ENCODE measurements at places on chromosomes 2 and 18. TPM values are rescaled to one million over a fixed set of nuclear protein-coding genes. Genes with fewer than 3 reads are reported as not detected.

- no peak for DNase-seq
These were observed 51.2 kb upstream of the ADAM23 start for GRCh38 chr2:206392118-206392517.

DNA sequence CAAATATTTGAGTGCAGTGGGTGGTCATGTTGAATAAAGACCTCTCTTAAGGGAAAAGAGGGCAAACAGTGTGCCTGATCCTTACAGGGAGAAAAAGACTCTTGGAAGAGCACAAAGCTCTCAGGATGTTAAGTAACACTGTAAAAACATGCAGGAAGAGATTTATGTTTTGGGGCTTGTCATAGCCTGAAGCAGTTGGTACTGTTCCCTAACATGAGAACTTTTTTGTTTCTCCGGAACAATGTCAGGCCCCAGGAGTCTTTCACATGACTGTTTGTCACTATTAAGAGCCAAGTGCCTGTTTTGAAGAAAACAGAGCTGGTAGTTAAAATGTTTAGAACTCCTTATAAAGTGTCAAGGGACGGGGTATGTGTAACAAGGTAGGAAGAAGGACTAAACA is 83.7 kb upstream of the B3GNT2 start:
- DNase-seq, result peak; percentile 28

GRCh38 chr2:119338272-119338671 is 28.4 kb downstream of the C2orf76 start:
- no peak for DNase-seq

- DNase-seq, result no peak
These were observed 2.4 kb downstream of the RBKS start for GRCh38 chr2:27887830-27888229.

- no peak for DNase-seq
These were observed 87.7 kb downstream of the GATA6 start for GRCh38 chr18:22257022-22257543.

DNA sequence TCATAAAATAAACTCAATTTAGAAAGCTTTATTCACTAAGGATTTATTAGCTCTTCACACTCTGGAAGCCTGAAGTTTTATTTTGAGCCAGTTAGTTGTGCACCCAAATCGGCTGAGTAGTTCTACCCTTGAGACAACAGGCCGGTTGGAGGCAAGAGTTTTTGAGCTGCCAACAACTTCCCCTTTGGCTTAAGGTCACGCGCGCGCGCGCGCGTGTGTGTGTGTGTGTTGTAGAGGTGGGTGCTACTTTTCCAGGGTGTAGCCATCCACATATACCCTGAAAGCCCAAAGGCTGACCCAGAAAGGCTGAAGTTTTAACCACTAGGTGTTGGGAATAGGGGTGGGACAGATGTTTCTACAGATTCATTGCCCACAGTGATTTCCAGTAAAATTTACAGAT is 150.2 kb upstream of the LHCGR start:
- no peak for DNase-seq

DNA sequence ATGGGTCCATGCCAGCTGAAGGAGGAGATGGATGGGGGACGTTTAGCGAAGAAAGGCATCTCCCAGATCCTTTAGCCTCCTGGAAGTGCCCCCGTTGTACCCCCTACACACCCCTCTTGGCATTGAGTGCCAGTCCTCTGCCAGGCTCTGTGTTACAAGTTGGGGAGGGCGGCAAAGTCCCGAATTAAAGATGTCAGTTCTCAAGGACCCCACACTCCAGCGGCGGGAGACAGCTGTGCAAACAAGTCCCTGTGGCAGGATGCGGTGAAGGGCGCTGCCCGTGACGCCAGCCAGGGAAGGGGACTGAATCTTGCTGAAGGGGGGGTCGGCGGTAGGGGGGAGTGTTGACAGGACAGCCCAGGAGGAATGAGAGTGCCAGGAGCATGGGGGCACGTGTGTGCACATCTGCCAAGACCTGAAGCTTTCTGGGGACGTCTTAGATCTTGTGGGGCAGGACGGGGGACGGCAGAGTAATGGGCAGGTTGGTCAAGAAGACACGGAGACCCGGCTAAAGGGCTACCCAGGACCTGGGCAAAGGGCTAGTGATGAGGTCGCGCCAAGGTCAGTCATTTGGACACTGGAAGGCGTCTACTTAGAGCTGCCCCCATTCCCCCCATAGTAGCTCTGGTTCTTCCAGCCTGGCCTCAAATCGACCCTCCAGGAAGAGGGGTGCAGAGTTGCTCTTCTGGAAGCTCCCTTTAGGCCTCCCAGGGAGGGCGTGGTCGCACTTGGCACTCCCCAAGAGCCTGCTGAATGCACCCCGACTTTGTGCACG is 2.8 kb upstream of the CTDSP1 start:
- DNase-seq, result peak; percentile 76

GRCh38 chr2:180443888-180444287 is 436.8 kb upstream of the CWC22 start:
- no peak for DNase-seq

DNA sequence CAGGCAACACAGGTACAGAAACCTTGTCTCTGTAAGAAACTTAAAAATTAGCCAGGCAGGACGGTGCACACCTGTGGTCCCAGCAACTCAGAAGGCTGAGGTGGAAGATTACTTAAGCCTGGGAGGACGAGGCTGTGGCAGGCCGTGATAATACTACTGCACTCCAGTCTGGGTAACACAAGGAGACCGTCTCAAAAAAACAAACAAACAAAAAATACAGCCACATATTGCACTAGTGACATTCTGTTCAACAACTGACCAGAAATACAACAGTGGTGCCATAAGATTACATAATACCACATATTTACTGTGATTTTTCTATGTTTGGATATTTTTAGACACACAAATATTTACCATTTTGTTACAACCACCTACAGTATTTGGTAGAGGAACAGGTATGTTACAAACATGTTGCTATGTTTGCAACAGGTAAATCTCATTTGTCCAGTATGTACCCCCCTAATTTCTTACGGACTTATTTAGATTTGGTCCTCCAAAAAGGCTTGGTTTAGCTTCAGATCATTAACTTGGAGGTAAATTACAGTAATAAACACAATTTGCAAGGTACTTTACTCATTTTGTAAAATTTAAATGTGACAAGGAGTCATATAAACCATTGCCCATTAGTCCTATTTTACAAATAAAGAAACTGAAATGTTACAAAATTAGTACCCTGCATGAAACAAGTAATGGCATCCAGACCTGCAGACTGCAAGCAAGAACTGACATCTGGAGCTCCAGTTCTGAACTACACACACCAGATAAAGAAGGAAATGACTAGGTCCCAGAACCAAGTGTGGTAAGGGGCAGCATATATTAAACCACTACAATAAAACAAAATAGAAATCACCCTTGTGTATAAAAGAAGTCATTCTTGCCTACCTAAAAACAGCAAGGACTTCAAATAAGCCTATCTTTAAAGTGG is 36.8 kb downstream of the TRIP12 start:
- no peak for DNase-seq

- DNase-seq, result no peak
These were observed 54.9 kb upstream of the MYO3B start for GRCh38 chr2:170122883-170123547.

GRCh38 chr2:213834746-213835145 is 550.5 kb downstream of the SPAG16 start:
- DNase-seq, result no peak

GRCh38 chr2:191942090-191942738 is 95.3 kb upstream of the CAVIN2 start:
- DNase-seq, result peak; percentile 19

DNA sequence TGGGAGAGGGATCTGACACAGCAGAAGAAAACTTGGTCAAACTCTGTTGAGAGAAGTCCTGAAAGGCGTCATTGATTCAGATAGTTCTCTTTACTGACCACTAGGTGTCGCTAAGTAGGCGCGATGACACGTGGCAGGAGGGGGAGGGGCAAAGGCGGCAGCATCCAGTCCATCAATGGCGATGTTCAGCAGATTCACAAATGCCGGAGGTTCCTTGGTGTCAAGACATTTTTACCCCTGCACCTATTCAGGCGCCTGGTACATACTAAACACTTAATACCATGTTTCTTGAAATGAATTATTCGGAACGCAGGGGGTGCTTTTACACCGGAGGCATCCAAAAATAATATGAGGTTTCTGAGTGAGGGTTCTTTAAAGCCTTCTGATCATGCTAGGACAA is 3.0 kb upstream of the PLEK start:
- DNase-seq, result peak; percentile 63

DNA sequence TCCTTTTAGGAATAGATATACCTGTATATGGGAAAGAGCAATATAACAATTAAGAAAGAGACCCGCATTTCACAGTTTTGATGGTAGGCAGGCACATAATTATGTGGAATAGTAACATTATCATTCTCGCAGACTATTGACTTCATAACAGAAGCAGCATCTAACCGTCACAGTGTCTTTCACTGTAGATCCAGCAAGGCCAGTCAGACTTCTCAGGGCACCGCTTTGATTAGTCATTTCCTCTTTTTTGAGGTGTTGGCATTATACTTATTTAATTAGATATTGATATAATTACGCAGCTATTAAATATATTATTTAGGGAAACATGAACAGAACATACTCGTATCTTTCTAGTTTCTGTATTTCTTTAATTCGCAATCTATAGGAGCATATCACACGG is 176.4 kb downstream of the NAPG start:
- no peak for DNase-seq

- no peak for DNase-seq
These were observed 858.5 kb upstream of the PIK3C3 start for GRCh38 chr18:41096504-41096903.

- DNase-seq, result no peak
These were observed 52.1 kb downstream of the BOLA3 start for GRCh38 chr2:74095632-74096031.

Gene GCKR
- total RNA-seq, result not detected

Gene PCARE
- total RNA-seq, result not detected

Gene TTL
- total RNA-seq, result 37.8 TPM

Gene SLC30A3
- total RNA-seq, result not detected
